ENCODE measurements at places on chromosomes 13 and 19.
A peak's percentile ranks its signal among the peaks of the same experiment; 100 is the strongest.

DNA sequence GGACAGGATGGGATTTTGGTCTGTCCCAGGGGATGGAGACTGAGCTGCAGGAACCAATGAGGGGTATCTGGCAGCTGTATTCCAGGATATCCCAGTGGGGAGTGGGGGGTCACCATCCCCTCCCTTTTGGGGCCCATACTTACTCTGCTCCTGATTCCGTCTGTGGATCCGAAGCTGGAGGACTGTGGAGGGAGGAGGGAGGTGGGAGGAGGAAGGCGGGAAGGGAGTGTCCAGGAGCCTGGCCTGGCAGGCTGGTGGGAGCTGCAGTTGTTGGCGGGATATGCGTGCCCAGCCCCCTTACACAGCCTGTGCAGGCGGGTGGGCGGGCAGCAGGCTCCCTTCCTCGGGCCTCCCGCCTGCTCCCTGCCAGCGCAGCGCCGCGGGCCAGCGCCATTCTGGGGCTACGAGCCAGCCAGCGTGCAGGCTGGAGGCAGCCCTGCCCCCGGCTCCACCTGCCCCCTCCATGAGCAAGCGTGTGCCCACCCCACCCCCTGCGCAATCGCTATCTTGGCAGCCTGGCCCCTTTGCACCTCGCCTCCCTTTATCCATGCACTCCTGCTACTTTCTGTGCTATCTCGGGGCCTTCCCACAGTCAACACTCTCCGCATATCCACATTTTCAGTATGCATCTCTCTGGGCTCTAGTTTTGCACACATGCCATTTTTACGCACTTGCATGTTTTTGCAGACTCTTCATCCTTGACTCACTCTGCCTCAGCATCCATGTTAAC, 2.8 kb downstream of the MAMSTR start:
- DNase-seq = no peak

GRCh38 chr13:91904005-91904404, 505.6 kb downstream of the GPC5 start:
- no peak for DNase-seq

GRCh38 chr19:10580979-10581631, 6.0 kb downstream of the AP1M2 start:
- peak; percentile 76 for DNase-seq

- peak; percentile 49 for DNase-seq
These were observed 440.0 kb downstream of the RFC3 start for GRCh38 chr13:34257966-34258365.

GRCh38 chr19:31271306-31271911, 77.8 kb downstream of the TSHZ3 start:
- no peak for DNase-seq

- DNase-seq = peak; percentile 8
These were observed 7.5 kb downstream of the ZNF610 start for GRCh38 chr19:52343548-52343947.

GRCh38 chr19:10724573-10725071, 6.7 kb downstream of the DNM2 start:
- no peak for DNase-seq

GRCh38 chr19:14073925-14074838, 1.6 kb downstream of the MISP3 start:
- no peak for DNase-seq

GRCh38 chr13:81382246-81382645, 1041.3 kb upstream of the SPRY2 start:
- no peak for DNase-seq

DNA sequence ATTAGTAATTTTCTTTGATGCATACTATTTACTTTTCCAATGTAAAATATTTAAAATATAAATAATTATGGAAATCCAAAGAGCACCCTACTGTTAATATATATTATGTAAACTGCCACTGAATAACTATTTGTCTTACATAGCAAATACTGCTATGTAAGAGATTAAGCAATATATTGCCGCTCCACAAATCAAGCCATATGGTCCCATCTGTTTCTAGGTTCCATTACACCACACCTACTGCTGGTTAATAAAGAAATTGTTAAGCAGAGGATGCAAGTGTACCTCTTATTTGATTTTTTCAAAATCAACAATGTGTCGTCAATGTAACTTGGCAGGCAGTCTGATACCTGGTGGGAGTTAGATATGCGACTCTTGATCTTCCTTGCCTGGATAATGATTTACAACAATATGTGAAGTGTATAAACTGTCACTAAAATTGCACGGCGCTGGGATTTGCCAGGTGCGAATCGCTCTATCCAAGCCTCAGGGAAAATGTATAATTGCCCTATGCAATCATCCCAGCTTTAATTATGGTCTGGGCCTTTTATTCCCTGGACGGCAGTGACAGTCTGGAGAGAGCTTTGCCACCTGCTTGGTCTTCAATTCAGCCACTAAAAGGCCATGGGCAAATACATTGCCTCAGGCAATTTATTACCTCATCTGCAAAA, 16.0 kb downstream of the SMAD9 start:
- DNase-seq = no peak

DNA sequence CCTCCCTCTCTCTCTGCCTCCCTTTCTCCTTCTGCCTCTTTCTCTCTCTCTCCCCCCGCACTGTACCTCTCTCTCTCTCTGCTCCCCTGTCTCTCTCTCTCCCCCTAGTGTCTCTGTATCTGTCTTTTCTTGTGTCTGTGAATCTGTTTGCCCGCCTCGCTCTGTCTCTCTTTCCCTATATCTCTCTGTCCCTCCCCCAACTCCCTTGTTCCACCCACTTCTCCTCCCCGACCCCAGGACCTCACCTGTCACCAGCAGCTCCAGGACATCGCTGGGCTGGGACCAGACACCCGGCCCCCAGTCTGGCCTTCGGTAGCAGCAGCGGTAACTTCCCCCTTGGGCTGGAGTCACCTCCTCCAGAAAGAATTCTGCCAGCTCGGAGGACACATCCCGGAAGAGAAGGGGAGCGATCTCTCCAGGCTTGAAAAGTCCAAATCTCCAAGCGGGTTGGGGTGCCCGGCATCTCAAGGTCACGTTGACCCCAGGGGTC, 3.9 kb downstream of the OSCAR start:
- DNase-seq = no peak

GRCh38 chr19:43525836-43526771, 897 bp downstream of the ETHE1 start:
- no peak for DNase-seq

GRCh38 chr13:39788102-39788501, 132.6 kb downstream of the COG6 start:
- no peak for DNase-seq

DNA sequence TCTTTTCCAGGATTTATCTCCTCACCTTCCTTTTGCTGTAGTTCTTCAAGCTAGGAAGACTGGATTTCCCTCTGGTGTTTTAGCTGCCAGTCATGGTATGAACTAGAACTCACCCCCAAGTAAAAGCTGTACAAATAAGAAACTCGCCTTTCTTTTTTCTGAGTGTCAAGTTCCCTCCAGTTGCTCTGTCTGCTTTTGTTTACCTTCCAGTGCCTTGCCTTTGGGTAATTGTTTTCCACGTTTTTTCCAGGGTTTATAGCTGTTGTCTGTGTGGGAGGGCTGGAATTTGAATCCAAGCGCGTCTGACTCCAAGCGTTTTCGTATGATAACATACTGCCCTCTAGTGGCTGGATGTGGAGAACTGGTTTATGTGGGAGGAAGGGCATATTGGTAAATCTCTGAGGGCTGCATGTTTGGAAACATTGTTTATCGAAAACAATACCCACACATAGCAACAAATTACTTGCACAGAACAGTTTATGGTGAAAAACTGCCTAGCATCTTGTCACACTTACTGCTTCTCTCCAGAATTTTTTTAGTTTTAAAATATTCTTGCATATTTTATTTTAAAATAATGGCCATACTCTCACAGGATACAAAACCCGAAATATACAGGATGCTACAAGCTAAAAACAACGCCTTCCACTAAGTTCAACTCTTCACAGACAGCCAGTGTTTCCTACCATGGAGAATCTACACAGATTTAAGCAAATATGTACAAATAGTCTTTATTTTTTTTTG, 19.2 kb downstream of the RCN3 start:
- DNase-seq = peak; percentile 44

GRCh38 chr13:60001889-60002288, 161.8 kb downstream of the DIAPH3 start:
- no peak for DNase-seq

DNA sequence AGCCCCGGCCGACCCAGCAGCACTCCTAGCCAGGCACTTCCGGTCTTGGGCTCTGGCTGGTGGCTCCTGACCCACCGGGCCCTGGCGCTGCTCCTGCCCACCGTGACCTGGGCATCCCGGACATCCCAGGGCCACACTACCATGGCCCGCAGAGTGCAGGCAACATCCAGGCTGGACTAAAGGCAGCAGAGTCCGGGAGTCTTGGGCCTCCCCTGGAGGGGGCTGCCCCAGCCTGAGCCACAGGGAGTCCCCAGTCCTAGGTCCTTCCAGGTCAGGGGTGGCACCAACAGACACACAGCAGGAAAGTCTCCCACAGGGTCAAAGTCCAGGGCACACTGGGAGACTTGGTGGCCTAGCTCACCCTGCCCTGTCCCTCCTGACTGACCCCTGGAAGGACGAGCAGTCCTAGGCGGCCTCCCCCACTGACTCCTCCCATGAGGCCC, 10.8 kb downstream of the LSM4 start:
- no peak for DNase-seq

- DNase-seq = no peak
These were observed 285.8 kb downstream of the MYO16 start for GRCh38 chr13:108915095-108915633.

DNA sequence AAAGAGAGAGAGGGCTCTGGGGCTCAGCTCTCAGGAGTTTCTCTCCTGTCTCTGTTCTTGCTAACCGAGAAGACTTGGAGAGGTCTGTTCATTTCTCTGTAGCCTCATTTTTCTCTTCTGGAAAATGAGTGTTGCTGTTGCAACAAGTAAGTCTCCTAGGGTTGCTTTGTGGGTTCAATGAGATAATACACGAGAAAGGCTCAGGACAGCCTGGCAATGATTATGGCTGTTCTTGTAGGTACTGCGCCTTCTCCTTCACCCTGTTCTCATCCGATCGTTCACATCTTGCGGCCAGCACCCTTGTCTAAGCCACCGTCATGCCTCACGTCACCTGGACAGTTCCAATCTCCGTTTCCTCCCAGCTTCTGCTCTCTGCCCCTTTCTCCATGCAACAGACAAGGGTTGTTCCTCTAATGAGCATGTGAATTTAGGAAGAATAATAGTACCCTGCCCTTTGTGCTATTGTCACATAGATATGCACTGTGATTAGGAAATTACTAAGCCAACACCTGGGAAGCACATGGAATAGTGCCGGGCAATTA, 4.2 kb downstream of the C5AR1 start:
- DNase-seq = no peak

Measured in GDM1 (cell line).